Stimulated activated CD4-positive, alpha-beta T cell treated with anti-CD3 and anti-CD28 coated beads, TNF-alpha, amount 100 ng/mL, for 1 hour (primary cell): ENCODE measurements at places on chromosomes 2 and 18.

- DNase-seq, result no peak
These were observed 1251.6 kb upstream of the ZEB2 start for GRCh38 chr2:145771525-145771924.

GRCh38 chr18:7579176-7579917, 12.2 kb downstream of the PTPRM start:
- DNase-seq, result no peak

- DNase-seq, result no peak
These were observed 60.3 kb upstream of the AGPS start for GRCh38 chr2:177332026-177332991.

- DNase-seq, result no peak
These were observed 57.0 kb upstream of the HNRNPA3 start for GRCh38 chr2:177155631-177156030.

DNA sequence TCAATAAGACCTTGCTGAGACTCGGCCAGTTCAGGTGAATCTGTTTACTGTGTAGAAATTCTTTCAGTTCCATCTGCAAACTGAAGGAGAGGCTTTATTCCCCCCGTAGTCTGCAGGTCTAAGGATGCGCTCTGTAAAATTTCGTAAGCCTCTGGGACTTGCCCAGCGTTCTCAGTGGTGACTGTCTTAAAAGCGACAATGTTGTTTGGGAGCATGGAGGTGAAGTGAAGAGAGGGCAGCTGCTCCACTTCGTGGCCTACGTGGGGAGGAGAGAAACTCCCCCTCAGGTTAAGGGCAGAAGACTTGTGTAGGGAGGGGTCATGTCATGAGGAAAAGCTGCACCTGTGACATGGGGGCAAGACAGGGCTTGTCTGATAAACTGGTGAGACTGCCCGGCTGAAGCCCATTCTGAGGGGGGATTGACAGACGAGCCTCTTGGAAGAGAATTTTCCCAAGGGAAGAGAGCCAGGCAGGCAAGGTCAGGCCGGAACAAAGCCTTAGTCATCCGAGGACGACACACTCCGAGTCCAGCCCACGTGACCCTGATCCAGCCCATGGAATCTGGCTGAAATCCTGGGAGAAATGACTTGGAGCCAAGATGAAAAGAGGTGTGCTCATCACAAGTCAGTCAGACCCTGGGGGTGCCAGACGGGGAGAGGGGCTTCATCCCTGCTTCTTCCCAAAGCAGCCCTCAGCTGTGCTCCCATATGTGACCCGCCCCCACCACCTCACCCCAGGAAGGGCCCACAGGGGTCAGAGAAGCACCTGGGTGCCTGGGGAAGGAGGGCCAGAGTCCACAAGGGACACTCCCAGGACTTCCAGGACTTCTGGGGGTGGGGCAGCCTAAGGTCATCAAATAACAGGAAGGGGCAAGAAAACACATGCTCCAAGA, 88.5 kb upstream of the SH3BP4 start:
- DNase-seq, result no peak

- no peak for DNase-seq
These were observed 22.1 kb downstream of the RAB3GAP1 start for GRCh38 chr2:135074216-135074615.

DNA sequence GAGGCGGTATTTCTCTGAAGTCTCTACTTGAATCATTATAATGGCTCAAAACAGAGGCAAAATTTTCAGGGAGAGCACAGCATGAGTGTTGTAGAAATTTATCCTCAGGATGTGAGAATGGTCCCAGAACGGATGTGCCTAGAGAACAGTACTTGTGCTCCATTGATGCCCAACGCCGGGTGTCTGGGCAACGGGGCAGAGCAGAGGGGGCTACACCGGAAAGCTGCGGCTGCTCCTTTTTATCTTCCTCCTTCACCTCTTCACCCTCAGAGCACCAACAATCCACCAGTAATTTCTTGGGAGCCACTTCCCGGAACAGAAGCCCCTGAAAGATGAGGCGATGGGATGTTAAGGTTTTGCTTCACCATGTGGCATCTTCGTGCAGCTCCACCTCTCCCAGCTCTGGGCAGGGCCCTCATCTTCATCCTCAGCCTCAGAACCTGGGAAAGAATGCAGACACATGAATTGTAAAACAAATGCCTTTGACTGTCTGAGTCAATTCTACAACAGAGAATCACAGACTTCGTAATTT, 71.5 kb downstream of the PTGR3 start:
- DNase-seq, result no peak

DNA sequence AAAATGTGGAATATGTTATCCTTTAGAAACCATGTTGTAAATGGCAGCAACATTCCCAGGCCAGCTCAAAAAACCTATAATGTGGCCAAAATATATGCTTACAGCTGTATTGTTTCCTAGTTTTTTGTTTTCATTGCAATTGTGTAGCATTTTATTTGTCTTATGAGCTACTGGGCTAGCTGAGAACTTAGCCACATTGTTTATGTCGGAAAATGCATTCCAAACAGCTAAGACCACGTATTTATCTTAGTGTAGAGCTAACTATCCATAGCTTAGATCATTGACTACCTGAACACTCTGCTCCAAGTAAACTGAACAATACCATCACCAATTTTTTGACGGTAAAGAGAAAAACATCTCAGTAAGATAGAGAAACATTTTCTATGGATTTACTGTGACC, 38.4 kb downstream of the METAP1D start:
- DNase-seq, result no peak

GRCh38 chr2:230773039-230773773, 60.6 kb downstream of the CAB39 start:
- no peak for DNase-seq

- DNase-seq, result no peak
These were observed 16.5 kb upstream of the ACSL3 start for GRCh38 chr2:222844323-222844722.

DNA sequence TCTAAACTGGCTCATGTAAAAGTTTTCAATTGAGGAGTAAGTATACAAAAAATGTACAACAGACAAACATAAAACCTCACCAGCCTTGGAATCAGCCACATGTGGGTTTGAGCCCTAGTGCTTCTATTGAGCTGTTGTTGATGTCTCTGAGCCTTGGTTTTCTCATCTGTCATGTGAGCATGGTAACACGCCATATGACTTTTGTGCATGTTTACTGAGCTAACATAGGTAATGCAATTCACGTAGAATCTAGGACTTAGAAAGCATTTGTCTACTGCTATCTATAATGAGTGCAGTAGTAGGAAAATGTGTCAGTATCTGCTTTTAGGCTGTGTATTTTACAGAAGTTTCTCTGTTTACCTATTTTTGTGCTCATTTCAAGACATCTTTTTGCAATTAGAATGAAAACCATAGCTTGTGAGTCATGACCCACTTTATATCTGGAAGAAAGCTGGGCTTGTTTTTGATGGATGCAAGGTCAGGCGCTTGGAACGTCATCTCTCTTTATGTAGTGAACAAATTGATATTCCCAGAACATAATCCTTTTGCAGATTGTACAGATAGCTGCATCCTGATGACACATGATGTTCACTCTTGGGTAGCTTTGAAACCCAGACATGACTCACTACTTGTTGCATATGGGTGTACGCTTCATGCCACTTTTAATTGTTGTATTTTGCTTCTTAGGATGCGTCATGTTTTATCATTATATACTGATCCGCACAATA, 94.3 kb downstream of the RNF144A start:
- no peak for DNase-seq

DNA sequence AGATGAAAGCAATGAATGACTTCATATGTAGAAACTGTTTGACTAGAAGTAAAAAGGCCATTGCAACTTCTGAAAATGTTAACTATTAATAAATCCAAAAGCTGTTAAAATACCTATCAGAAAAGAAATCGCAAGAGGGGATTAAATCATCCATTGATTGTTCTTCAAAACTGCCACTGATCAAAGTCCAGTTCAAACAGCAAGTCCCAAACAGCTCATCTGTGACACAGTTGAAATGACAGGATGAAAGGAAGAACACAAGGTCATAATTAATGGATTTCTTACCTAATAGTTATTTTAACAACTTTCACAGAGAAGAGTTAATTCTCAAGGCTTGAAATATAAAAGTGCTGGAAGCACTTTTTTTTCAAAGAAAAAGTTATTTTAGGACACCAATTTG, 90.4 kb downstream of the SESTD1 start:
- no peak for DNase-seq

DNA sequence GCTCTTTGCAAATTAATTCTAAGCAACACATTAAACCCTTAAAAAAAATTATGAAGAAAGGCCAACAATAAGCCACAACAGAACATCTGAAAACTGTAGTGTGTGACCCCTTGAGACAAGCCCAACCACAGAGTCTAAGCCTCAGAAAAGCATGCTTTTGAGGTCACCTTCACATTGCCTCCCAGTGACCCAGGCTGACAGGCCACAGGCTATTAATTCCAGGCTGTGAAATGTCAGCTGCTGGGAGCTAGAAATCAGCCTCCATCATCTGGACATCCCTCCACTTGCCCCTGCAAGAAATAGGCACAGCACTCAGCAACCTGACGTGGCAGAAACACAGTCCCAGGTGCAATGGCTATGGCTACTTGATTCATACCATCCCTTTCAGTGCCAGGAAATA, 179.4 kb upstream of the ZFP36L2 start:
- DNase-seq, result no peak

DNA sequence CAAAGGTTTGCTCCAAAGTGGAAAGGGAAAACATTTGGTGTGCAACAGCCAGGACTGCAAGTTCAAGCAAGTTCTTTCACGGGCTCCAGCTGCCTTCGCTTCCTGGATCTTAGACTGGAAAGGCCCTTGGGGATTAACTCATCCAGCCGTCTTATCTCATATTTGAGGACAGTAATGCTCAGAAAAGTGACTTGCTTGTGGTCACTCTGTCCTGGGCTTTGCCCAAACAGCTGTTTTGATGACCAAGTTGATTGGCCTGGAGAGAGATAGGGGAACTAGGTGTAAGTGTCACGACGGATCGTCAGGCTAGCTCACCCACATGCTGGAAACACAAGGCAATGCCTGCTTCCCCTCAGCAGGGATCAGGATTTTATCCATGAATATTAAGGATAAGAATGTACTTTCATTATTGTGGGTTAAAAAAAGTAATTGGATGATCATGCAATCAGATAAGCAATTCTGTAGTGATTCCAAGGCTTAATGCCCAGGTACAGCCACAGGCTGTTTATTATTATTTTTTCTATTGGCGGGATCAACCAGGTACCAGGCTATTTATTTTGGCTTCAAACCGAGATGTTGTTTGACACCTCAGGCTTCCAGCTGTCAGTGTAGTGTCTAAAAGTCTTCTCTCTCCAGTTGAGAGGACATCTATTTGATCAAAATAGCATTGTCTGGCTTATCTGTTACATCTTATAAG, 162.5 kb upstream of the EPAS1 start:
- DNase-seq, result no peak

GRCh38 chr2:211373203-211373602, 816.8 kb downstream of the CPS1 start:
- no peak for DNase-seq

- no peak for DNase-seq
These were observed 488.9 kb downstream of the MBD2 start for GRCh38 chr18:53735526-53735925.

DNA sequence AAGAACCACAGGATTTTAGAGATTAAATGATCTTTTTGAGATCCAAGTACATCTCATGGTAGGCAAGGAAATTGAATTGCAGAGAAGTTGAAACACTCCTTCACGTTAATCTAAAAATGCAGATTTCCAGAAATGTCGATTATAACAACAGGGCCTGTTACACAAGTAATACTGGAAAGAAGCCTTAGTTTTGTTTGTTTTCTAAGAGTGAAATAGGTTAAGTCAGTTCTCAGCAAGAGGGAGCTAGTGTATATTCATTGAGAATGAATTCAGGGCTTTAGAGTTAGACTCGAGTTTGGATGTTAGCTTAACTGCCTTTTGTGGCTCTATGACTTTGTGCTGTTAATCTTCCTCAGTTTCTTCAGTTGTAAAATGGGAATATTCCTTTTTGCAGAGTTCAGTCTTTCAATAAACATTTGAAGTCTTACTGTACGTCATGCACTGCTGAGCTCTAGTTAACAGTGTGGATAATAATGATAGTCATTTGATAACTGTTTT, 926 bp downstream of the NDUFV2 start:
- DNase-seq, result no peak

- no peak for DNase-seq
These were observed 90.0 kb downstream of the SEPTIN10 start for GRCh38 chr2:109523536-109524361.

DNA sequence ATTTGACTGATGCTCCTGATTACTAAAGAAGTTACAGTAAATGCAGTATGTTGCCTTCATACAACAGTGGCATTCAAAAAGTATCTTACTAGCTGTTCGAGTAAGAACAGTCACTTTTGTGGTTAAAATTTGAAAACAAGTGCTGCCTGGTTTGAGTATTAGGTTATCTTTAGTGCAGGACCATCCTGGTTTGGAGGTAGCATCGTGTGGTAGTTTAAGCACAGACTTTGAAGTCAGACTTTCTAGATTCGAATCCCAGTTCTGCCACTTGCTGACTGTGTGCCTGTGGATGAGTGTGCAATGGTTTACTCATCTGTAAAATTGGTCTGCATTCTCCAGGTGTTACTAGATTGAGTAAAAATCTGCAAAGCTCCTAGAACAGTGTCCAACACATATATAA, 96.8 kb downstream of the SGPP2 start:
- DNase-seq, result no peak

DNA sequence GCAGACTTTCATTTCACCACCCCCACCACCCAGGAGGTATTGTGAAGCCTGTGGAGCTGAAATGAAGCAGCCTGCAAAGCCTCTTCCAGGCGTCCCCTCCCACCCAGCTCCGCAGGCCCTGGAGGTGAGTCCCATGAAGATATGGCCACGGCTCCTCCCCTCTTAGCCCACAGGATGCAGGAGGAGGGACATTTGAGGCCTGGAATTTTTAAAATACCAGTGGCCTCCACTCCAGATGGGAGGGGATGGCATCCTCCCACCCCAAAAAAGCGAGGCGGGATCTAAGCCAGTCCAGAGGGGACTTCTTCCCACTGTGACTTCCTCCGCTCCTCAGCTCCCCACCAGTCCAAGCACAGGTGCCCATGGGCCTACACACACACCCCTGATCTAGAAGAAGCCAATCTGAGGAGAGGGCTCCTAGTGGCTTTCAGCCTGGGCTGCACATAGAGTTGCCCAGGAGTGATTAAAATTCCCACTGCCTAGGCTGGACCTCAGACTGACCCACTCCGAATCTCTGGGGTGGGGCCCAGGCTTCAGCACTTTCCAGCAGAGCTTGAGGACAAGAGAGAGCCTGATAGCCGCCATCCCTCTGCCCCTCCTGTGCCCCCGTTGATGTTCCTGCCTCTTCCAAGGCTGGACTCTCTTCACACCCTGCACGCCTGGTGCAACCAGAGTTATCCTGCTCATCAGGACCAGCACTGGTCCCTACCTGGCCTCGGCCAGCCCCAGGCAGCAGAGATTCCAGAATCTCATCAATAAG, 206.9 kb downstream of the TNS1 start:
- no peak for DNase-seq
